Panc1 (cell line): ENCODE measurements at places on chromosomes 13 and 19.

- no peak for DNase-seq
Measured at GRCh38 chr19:46608581-46609345, 7.6 kb downstream of the CALM3 start.

- no peak for DNase-seq
Measured at GRCh38 chr13:20544201-20544923, 18.7 kb upstream of the CRYL1 start.

DNA sequence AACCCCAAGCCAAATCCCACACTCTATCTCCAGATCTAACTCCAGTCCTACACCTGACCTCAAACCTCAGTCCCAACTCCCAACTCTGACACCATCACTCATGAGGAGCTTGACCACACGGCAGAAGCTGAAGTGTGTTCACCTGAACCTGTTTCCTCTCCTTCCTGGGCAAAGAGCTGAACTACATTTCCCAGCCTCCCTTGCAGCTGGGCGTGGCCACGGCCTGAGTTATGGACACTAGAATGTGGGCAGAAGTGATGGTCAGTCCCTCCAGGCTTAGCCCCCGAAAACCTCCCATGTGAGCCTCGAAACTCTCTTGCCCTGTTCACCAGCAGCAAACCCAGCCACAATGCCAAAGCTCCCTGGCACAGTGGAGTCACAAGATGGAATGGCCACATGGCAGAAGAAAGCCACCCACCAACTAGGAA lies 19.5 kb upstream of the MEIS3 start:
- DNase-seq = no peak

- DNase-seq = no peak
Measured at GRCh38 chr13:70630247-70630646, 522.0 kb upstream of the KLHL1 start.

DNA sequence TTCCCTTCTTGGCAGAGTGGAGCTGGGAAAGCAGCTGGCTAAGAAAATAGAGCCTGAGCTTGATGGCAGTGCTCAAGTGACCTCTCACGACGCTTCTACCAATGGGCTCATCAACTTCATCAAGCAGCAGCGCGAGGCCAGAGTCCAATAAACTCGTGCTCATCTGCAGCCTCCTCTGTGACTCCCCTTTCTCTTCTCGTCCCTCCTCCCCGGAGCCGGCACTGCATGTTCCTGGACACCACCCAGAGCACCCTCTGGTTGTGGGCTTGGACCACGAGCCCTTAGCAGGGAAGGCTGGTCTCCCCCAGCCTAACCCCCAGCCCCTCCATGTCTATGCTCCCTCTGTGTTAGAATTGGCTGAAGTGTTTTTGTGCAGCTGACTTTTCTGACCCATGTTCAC lies 4.3 kb upstream of the PDCD2L start:
- no peak for DNase-seq

GRCh38 chr13:93296584-93296983 lies 70.0 kb downstream of the GPC6 start:
- no peak for DNase-seq

- no peak for DNase-seq
Measured at GRCh38 chr19:57026476-57026875, 93.3 kb upstream of the USP29 start.

- no peak for DNase-seq
Measured at GRCh38 chr13:33194820-33195692, 90.5 kb downstream of the STARD13 start.

DNA sequence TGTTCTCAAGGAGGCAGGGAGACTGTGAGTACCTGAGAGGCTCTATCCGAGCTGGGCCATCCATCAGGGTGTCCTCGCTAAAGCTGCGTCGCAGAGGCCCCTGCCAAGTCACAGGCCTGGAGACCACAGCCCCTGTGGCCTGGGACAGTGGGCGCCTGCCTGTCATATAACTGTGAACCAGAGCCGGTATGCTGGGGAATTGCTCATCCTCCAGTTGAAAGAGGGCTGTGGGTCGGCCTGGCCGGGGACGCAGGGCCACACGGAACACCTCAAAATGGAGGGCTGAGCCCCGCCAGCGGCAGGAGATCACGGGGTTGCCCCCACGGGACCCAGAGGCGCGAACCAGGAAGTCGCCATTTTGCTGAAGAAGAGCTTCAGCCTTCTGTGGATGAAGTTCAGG lies 6.6 kb downstream of the SH2D3A start:
- no peak for DNase-seq

DNA sequence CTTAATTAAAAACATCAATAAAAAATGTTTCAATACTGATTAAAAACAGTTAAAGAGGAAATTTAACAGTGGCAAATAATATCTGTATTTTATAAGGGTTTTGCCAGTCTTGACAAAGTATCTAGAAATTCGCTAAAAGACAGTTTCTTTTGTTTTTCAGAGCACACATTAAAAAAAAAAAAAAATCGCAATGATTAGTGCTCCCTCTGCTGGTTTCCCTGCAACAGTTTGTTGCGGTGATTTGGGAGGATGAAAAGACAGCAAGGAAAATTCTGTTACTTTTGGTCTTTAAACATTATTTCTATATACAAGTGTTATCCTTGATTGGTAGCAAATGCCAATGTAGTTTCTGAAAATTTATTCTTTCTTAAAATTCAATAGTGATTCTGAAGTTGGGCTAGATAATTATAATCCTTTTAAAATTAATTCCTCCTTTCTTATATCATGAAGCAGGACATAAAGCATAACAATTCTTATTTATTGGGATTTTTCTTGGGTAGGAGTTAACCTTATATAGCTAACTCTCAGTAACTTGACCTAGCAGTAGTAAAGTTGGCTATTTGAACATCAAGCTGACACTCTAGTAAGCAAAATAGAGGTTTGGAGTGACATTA lies 23.1 kb upstream of the SPRY2 start:
- no peak for DNase-seq
